ENCODE measurements at places on chromosomes 3 and 15.
A peak's percentile ranks its signal among the peaks of the same experiment; 100 is the strongest.

- DNase-seq, result no peak
Measured at GRCh38 chr3:165254812-165255211, 58.6 kb upstream of the SLITRK3 start.

DNA sequence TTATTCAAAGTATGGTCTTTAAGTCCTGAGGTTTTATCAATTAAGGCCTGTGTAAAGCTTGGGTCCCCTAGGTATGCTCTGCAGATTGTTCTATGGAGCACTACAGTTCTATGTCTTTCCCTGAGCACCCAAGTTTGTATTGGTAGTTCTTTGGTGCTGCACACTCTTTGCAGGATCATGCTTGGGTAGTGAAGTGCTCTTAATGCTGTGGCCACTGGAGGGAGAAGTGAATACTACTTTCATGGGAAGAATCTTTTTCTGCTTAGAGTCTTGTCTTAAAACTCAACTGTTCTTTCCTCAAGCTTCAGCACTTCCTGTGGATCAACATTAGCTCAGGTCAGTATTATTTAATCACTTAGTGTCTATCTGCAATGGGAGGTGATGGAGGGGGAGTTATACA, 93.6 kb upstream of the CFAP20DC start:
- DNase-seq, result no peak

DNA sequence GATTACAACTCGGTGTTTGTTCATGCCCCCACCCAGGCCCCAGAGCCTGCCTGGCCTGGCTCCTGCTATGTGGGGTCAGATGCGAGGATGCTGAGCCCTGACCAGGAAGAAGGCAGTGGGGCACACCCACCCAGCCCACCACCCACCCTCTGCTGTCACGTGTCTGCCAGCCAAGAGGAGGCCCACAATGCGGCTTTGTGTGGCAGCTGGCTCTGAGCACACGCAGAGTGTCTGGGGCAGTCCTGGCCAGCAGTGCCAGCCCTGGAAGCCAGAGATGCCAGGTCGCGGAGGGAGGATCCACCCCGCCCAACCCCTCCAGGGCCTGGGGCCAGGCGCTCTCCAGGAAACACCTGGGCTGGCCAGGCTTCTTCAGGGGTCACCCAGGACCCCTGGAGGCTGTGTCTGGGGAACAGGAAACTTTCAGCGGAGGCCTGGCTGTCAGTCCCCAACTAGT, 26.4 kb upstream of the KLF13 start:
- DNase-seq, result no peak

GRCh38 chr3:124804875-124805274, 74.6 kb downstream of the UMPS start:
- DNase-seq, result no peak

DNA sequence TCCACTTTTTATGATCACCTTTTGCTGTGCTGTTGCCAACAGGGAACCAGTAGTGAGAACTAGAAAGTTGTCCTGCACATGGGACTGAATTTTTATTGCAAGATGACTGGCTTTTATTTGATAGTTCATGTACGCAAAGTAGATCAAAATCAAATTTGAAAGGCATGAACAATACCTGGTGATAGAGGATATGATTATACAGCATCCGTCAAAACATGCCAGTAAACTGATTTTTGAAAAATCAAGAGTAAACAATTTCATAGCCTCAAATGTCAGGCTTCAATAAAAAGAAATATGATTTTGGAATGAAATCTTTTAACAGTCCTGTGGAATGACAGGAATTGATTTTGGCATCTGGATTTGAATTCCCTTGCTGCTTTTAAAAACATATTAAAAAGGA, 219.6 kb upstream of the LRRN1 start:
- no peak for DNase-seq

DNA sequence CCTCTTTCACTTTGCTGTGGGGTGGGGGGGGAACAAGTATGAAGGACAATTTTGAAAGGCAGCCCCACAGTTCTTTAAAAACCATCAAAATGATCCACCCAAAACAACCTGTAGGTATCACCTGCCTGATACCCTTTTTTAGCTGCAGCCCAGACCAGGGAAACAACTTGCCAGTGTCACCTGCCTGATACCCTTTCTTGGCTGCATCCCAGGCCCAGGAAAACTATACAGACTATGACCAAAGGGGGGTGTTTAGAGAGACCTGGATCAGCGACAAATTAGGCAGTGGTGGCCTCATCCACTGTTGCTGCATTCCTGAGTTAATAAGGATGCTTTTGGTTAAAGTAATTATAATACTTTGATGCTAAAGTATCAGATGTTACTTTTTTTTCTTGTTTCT, 122.0 kb downstream of the VPS13C start:
- no peak for DNase-seq

GRCh38 chr15:68643216-68643830, 64.5 kb downstream of the CORO2B start:
- DNase-seq, result no peak

DNA sequence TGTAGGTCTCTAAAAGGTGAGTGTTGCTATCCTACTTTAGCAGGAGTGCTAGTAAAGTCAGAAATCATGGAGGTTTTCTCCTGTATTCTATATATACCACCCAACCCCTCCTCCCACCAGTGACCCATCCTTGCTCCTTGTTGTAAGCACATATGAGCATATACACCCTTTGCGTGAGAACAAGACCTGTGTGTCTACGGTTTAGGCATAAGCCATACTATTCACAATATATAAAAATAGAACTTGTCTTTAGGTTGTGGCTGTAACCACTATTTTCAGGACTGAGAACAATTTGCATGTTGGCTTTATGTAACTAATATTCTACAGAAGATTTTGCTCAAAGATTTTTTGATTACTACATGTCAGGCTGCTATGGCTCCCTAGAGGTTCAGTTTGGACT, 59.1 kb upstream of the TOP2B start:
- DNase-seq, result no peak

GRCh38 chr3:168102735-168103410, 7.1 kb upstream of the GOLIM4 start:
- no peak for DNase-seq

DNA sequence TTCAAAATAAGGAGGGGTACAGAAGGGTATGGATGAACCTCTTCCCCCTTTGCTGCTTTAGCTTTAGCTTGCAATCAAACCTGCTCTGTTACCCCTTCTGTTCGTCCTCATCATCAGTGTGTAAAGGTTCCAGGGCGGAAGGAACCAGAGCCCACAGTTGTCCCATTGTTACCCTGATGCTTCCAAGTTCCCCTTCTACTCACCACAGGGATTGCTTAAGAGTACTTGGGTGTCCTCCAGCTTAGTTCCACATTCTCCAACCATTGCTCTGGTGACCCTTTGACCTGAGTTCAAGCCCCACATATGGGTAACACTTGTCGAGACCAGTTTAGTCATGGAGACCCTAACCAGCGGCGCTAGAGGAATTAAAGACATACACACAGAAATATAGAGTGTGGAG, 1080.1 kb upstream of the ALCAM start:
- no peak for DNase-seq

- no peak for DNase-seq
Measured at GRCh38 chr3:124303305-124303910, 311.5 kb upstream of the ROPN1 start.

- peak; percentile 49 for DNase-seq
Measured at GRCh38 chr15:77416148-77416455, 3.8 kb downstream of the PEAK1 start.

DNA sequence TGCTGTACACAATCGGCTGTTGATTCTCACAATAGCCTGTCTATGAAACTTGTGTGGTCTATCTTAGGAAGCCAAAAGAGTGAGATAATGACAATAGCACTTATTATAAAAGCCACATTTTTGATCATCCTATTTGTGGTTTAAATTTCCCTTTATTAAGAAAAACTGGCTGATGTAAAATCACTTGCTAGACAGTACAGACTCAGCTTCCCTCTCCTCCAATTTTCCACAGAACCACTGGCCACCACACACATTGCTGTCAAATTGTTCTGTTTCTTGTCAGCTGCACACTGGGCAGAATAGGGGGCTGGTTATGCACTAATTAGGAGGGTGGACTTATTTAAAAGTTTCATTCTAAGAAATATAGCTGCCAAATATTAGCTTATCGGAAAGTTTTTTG, 425.9 kb downstream of the EPHA3 start:
- DNase-seq, result no peak

GRCh38 chr15:92780843-92781242, 119.3 kb upstream of the CHD2 start:
- no peak for DNase-seq

GRCh38 chr3:45907769-45908705, 21.7 kb downstream of the CCR9 start:
- DNase-seq, result no peak

DNA sequence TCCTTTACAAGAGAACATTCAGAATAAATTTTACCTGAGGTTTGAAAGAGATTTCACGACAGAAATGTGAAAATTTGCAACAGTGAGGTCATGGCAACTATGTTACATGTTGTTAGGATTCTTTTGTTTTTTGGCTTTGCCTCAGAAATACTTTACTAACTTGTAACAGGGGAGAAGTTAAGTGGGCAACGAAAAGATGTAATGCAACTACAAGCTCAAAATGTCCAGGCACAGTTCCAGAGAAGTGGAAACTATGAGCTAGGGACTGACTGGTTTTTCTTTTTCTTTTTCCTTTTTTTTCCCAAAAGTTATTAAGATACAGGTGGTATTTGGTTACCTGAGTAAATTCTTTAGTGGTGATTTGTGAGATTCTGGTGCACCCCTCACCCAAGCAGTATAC, 111.5 kb upstream of the PPP2R3A start:
- no peak for DNase-seq

DNA sequence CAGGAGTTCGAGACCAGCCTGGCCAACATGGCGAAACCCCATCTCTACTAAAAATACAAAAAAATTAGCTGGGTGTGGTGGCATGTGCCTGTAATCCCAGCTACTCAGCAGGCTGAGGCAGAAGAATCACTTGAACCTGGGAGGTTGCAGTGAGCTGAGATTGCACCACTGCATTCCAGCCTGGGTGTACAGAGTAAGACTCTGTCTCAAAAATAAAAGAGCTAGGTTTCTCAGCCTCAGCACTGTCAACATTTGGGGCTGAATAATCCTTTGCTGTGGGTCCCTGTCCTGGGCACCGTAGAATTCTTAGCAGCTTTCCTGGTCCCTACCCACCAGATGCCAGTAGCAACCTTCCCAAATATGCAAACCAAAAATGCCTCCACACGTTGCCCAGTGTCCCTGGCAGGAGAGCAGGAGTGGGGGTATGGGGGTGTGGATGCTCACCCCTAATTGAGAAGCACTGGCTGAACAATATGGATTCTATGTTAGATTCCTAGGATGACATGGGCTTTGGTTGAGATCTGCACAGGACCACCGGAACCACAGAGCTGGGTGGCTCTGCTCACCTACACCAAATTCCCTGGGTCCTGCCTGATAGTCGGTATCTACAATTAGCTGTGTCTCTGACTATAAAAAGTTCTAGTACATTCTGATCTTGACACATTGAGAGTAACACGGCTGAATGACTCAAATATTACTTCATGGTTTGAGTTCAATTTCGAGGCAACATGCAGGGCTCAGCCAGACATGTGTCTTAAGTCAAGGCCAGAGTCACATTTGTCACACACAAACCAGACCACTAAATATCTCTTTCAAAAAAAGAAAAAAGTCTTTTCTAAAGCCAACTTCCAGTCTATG, 577.0 kb upstream of the MDFIC2 start:
- no peak for DNase-seq

GRCh38 chr3:50336452-50337174, 4.0 kb downstream of the RASSF1 start:
- DNase-seq, result no peak

GRCh38 chr3:132318451-132318850, 1.2 kb downstream of the ACP3 start:
- no peak for DNase-seq

Measured in CD14-positive monocyte (primary cell).